ENCODE measurements at places on chromosomes 1 and 21.

GRCh38 chr1:146039844-146040194 lies 18.3 kb upstream of the HJV start:
- no peak for DNase-seq

- no peak for DNase-seq
Measured at GRCh38 chr1:3672971-3673361, 20.6 kb downstream of the TP73 start.

DNA sequence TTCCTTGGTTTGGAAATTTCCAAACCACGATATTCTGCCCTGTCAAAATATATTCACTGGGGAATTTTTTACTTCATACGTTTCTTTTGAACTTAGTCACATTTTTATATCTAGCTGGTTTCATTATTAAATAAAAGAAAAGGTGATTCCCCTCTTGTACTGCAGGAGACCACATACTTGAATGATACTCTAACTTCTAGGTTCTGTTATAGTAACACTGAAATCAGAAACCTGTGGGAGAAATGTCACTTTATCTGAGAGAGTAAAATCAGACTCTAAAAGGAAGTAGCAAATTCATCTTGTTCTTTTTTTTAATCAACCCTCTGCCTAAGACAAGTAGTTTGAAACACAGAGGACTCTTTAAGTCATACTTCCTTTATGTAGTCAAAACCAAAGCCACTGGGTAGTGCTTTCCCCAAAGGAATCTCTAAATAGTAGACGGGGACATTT lies 34.4 kb downstream of the MRPL39 start:
- DNase-seq = peak; percentile 60

GRCh38 chr1:6401673-6402072 lies 8.1 kb upstream of the ACOT7 start:
- DNase-seq = no peak

GRCh38 chr1:8332806-8333205 lies 14.9 kb downstream of the SLC45A1 start:
- DNase-seq = no peak

DNA sequence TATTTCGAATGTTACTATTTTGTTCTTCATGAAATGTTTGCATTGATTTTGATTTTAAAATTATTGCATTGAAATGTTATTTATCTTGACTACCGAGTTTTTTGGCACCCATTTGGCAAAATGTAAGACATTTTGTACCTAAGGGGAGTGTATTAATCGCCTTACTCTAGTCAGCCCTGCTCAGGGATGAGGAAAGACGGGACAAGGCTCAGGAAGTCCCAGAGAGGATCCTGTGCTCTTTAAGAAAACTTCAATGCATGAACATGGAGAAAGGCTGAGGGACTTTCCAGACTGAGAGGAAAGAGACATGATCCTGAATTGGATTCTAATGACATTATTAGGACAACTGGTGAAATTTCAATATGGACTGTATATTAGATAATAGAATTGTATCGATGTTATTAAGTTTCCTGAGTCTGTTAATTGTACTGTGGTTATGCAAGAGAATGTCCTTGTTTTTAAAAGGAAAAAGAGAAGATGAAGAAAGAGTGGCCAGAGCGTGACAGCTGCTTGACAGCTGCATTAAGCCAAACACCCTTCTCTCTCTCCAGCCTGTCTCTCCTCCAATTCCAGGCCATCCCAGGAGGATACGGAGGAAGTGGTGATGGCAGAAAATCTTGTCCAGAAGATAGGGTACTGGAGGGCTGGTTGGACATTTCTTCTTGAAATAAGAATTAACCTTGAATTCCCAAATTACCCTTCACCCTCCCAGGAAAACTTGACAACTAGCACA lies 66.0 kb downstream of the PLEKHA6 start:
- no peak for DNase-seq

DNA sequence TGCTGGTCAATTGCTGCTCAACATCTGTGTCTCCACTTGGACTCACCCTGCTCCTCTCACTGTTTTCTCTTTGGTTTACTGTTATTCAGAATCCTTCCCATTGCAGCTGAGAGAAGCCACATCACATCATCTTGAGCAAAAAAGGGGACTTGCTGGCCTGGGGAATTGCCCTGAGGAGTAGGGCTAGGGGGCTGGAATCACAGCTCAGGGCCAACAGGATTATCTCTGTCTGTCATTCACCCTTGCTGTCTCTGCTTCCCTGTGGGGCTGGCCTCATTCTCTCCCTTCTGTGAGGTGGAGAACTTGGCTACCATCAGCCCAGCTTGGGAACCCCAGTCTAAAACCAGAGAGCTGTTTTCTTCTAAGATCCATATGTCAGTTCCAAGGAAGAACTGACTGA lies 140.7 kb upstream of the WNT4 start:
- DNase-seq = no peak

DNA sequence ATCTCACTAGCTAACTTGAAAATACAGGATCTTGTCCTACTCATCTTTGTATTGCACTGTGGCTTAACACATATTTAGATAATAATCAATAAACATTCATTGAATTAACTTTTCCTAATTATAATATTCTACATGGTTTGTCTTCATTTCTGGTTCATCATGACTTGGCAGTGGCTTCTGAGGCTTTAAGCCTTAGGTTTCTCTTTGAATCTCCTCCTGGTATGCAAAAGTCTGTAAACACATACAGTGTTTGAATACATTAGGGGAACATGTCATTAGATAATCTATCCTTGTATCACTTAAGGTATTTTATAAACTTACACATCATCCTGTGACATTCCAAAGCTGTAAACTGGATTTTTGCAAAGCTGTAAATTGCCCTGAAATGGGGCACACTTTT lies 20.6 kb downstream of the CTSK start:
- no peak for DNase-seq

- no peak for DNase-seq
Measured at GRCh38 chr1:54395281-54395934, 10.8 kb downstream of the SSBP3 start.

- peak; percentile 11 for DNase-seq
Measured at GRCh38 chr21:44450999-44451398, 4.3 kb upstream of the LRRC3 start.

DNA sequence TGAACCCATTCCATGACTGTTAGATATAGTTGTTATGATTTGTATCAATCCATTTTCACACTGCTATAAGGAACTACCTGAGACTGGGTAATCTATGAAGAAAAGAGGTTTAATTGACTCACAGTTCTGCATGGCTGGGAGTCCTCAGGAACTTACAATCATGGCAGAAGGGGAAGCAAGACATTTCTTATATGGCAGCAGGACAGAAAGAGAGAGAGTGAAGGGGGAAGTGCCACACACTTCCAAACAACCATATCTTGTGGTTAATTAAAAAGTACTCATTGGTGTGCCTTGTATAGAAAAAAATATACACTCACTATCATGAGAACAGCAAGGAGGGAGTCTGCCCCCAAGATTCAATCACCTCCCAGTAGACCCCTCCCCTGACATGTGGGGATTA lies 137.6 kb upstream of the NBPF11 start:
- DNase-seq = no peak

DNA sequence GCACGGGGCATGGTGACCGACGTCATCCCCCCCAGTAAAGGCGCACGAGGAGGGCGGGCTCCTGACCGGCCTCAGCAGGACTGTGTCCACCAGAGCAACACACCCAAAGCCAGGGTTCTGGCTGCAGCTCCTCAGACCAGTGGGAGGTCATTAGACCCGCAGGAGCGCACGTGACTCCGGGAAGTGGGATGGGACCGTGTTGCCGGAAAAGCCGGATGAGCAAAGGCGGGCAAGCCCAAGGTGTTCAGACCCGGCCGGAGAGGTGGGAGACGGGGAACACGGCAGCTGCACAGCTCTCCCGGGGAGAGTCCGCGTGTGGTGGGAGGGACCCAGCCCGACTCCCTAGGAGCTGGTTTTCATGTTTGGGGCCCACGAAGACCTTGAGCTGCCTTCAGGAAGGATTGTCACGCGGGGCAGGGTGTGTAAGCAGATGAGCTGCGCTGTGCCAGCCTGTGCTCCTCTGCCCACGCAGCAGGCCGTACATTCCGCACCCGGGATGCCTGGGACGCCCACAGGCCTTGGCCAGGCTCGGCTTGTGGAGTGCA lies 20.6 kb upstream of the TRAPPC10 start:
- DNase-seq = no peak

DNA sequence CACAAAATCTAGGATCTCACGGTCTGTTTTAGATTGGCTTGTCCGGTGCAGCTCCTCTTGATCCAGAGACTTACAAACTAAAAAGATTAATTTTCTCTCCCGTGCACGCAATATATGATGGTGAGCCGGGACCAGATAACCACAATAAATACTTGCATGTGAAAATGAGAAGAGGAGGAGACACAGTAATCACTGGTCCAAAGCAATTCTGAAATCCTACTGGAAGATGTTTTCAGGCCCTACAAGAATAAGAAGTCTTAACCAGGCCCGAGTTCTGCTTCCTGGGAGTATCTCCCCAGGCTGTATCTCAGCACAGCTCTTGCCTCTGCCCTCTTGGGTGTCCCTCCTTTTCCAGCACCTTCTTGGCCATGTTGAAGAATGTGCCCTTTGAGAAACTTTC lies 1.0 kb upstream of the WDR4 start:
- no peak for DNase-seq

DNA sequence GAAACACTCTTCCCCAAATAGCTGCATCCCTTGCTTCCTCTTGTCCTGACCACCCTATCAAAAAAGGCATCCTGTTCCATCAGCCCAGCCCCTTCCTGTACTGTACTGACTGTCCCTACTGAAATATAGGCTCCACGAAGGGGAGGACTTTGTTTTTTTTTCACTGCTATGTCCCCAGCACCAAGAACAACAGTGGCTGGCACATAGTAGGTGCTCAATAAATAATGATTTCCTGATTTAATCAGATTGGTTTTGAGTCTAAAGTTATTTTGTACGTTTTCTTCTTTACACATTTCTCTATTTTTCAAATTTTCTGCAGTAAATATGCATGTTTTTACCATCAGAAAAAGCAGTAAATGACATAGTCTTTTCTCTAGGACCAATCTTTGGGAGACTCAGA lies 73.9 kb downstream of the CD58 start:
- no peak for DNase-seq

GRCh38 chr1:203170625-203171330 lies 4.8 kb downstream of the MYBPH start:
- DNase-seq = no peak

DNA sequence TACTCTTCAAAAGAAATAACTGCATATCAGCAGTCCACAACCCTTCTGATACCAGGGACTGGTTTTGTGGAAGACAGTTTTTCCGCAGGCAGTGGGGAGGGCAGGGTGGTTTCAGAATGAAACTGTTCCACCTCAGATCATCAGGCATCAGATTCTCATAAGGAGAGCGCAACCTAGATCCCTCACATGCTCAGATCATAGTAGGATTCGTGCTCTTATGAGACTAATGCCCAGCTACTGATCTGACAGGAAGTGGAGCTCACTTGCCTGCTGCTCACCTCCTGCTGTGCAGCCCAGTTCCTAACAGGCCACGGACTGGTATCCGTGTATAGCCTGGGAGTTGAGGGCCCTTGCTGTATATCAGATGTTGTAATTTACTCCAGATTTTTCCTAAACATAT lies 11.5 kb downstream of the RO60 start:
- no peak for DNase-seq

- no peak for DNase-seq
Measured at GRCh38 chr1:248686815-248687214, 15.8 kb downstream of the OR14I1 start.

- no peak for DNase-seq
Measured at GRCh38 chr1:186985889-186986491, 157.2 kb downstream of the PLA2G4A start.

- no peak for DNase-seq
Measured at GRCh38 chr1:52920791-52921291, 699 bp downstream of the ECHDC2 start.

GRCh38 chr1:231395076-231395997 lies 26.8 kb downstream of the EGLN1 start:
- DNase-seq = no peak

DNA sequence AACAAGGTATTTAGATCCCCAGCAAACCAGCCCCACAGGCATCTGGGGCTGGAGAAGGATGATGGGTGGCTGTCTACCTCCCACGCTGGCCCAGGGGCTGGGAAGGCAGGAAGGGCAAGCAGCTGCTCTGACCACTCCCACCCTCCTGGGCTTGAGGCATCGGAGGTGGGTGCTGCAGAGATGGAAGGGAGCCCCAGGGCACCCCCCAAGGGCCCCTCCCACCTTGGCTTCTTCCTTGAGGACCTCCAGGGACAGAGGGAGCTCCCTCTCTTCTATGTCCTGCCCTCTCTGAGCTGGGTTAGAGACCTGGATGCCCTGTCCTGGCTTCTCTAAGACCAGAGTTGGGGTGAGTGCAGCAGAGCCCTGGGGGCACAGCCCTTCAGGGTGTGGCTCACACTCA lies 3.1 kb downstream of the CD52 start:
- no peak for DNase-seq

DNA sequence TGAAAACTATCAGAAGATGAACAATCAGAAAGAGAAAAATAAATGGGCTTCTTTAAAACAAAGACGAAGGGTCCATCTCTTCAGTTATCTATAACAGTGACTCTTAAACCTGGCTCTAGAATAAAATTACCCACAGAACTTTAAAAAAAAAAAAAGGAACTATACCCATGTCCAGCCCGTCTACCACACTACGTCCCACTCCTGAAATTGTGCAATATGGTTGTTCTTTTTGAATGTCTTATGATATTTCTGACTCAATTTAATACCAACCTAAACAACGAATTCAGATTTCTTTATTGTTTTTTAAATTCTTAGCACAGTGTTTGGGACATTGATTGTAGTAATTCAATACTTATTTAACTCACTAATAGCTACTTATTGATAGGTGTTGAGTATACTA lies 246.3 kb downstream of the DPYD start:
- no peak for DNase-seq

DNA sequence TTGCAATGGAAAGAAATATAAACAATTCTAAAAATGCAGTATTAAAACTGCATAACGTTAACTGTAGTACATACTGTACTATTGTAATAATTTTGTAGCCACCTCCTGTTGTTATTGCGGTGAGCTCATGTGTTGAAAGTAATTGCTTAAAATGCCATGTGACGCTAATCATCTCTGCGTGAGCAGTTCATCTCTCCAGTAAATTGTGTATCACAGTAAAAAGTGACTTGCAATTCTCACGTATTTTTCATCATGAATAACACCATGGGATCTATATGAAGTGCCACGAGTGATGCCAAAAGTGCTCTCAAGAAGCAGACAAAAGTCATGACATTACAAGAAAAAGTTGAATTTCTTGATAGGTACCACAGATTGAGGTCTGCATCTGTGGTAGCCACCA lies 82.4 kb upstream of the CYYR1 start:
- no peak for DNase-seq

DNA sequence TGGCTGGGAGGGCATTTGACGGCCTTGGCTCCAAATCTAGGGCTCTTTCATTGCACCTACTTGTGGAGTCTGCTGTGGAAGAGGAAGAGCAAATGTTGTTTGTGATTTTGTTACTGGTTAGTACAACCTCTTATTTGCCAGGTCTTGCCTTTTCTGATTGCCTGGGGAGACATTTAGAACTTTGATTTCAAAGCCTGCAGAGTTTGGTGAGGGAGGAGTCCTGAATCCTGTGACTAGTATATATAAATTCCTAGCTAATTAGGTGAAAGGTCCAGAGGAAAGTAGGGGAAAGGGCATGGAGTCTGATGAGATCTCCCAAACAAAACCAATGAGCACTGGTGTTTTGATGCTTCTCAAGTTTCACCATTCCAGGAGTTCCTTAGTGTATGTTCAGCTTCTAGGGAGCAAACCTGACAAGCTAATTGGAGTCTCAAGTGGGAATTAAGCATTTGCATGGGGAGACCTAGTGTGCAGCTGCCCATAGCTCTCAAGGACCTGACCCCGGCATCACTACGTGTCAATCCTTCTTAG lies 5.1 kb upstream of the HMGCS2 start:
- no peak for DNase-seq
